Germinal center (tissue), 1 donor: ENCODE measurements at places on chromosomes 2 and 18.

GRCh38 chr2:110883406-110883805, 151.0 kb downstream of the ACOXL start:
- DNase-seq: no peak

DNA sequence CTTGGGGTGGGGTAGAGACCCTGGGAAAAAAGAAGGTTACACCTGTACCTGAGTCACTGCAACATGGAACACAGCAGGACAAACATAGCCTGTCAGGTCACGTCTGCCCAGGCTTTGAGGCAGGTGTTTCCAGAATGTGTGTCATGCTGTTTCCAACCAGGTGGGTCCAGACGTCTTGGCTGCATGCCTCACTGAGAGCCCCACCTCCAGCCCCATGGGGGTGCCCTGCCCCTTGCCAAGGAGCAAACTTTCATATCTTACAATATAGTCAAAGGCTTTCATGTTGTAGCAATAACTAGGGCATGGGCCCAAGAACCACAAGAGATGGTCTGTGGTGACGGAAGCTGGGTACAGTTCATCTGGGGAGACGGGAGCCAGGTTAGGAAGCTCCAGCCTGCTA, 499.7 kb downstream of the BCL11A start:
- DNase-seq: no peak

DNA sequence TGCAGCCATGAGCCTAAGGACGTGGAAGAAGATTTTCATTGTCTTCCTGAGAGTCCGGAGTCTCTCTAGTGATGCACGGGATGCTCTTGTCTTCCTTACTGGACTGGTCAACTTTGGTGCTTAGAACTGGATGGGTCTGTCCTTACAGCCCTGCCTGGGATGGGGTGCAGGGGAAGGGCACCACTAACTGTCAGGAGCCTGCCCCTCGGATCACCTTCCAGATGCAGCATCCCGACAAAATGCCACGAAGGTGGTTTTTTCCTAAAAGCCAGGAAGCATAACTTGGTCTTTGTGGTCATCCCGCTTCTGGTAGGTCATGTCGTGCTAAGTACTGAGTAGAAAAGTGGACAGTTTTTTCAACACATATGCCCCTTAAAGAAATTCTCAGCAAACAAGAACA, 207.4 kb upstream of the TWIST2 start:
- no peak for DNase-seq

- DNase-seq: no peak
Observed at GRCh38 chr2:62266433-62267038, 70.6 kb downstream of the B3GNT2 start.

DNA sequence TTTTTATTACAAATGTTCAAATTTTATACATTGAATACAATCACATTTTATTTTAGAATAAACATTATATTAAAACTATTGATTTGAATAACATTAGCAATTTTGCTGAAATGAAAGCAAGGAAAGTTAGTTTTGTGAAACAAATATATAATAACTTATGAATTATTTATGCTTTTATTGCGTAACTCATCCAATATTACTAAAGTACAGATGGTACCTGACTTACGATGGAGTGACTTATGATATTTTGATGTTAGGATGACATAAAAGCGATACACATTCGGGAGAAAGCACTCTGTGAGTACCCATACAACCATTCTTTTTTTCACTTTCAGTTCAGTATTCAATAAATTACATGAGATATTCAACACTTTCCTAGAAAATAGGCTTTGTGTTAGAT, 26.5 kb downstream of the GPR39 start:
- no peak for DNase-seq

DNA sequence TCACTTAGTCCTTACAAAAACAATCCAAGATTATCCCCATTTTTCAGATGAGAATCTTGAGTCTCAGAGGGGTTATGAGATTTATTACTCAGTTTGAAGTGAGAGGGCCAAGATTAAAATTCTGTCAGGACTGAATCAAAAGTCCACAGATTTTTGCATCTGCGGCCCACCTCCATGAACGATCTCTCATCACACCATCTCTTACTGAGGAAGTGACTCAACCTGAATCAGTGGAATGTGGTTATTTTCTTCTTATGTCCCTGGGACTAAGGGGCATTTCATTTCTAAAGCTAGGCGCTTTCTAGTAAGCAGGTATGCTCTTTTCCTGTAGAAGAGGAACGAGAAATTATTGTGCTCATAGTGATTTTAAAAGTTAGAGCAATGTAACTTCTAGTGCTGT, 360.3 kb upstream of the SPHKAP start:
- DNase-seq: no peak

DNA sequence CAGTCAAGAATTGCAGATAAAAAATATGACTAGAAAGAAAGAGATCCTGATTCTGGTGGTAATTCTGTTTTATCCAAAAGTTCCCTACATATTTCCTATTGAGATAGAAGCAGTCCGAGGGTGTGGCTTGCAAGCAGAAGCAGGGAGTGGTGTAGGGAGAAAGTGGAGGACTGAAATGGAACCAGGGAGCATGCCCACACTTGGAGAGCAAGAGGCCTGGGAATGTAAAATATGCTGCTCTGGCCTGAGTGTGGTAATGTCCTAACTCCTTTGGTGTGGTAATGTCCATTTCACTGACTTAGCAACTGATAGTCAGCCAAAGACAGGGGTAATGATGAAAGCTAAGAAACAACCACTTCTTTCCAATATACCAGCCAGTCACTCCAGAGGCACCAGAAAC, 30.1 kb upstream of the FMNL2 start:
- no peak for DNase-seq

- DNase-seq: no peak
Observed at GRCh38 chr18:79554945-79555645, 124.5 kb upstream of the CTDP1 start.

DNA sequence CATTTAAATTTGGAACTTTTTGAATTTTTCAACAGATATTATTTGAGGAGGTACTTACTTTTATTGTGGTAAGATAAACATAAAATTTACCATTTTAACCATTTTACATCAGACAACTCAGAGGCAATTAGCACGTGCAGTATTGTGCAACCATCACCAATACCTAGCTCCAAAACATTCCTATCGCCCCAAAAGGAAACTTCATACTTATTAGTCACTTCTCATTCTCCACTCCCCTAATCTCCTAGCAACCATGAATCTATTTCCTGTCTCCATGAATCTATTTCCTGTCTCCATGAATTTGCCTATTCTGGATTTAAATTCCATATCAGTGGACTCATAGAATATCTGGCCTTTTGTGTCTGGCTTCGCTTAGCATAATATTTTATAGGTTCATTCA, 69.9 kb upstream of the FAM136A start:
- DNase-seq: no peak

- no peak for DNase-seq
Observed at GRCh38 chr2:70566906-70567305, 13.3 kb upstream of the TGFA start.

- no peak for DNase-seq
Observed at GRCh38 chr18:74183130-74183529, 34.8 kb downstream of the TIMM21 start.

DNA sequence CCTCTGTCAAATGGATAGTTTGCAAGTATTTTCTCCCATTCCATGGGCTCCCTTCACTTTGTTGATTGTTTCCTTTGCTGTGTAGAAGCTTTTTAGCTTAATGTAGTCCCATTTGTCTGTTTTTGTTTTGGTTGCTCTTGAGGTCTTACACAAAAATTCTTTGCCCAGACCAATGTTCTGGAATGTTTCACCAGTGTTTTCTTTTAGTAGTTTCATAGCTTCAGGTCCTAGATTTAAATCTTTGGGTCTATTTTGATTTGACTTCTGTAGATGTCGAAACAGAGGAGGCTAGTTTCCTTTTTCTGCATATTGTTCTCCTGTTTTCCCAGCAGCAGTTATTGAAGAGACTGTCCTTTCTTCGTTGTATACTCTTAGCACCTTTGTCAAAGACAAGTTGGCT, 351.6 kb downstream of the PTPRM start:
- DNase-seq: no peak

- DNase-seq: no peak
Observed at GRCh38 chr2:233980955-233981561, 63.9 kb downstream of the TRPM8 start.

GRCh38 chr2:169046440-169047151, 15.5 kb upstream of the ABCB11 start:
- no peak for DNase-seq

- DNase-seq: no peak
Observed at GRCh38 chr2:64972876-64973275, 16.3 kb upstream of the SLC1A4 start.

- DNase-seq: no peak
Observed at GRCh38 chr18:26502823-26503222, 45.5 kb downstream of the KCTD1 start.

DNA sequence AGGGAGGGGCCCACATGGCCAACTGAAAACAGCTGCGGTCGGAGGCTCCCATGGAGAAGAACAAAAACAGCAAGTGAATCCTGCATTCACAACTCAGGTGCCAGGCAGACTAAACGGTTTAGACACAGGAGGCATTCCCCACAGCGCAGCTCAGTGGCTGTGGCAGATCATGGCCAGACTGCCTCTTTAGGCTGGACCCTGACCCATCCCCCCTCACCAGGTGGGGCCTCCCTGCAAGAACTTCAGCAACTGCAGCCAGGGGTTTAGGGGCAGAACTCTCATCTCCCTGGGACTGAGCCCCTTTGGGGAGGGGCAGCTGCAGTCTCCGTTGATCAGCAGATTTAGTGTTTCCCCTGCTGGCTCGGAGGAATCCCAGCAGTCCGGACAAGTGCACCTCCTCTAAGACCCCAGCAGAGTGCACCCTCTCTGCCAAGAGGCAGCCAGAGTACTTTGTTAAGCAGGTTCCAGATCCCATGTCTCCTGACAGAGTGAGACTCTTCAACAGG, 346.7 kb downstream of the SS18 start:
- no peak for DNase-seq

DNA sequence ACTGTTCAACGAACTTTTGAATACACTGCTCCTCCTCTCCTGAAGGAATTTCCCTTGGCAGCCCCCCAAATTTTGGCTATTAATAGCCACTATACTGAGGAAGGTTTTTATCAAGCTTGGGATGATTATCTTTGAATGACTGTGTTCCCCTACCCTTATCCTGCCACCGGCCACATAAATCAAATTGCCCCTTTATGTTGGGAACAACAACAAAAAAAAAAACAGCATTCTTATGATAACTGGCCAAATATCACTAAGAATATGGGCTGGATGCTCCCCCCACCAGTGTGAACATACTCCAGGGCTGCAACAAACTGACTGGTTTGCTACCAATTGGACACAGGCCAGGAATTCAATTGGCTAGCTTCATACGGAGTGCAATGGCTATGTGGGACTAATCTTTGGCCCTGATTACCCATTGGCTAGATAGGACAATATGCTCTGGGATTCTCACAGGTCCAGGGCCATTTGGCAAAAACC, 20.6 kb downstream of the DUSP11 start:
- DNase-seq: no peak

- DNase-seq: no peak
Observed at GRCh38 chr18:21820811-21821143, 80.2 kb downstream of the MIB1 start.

DNA sequence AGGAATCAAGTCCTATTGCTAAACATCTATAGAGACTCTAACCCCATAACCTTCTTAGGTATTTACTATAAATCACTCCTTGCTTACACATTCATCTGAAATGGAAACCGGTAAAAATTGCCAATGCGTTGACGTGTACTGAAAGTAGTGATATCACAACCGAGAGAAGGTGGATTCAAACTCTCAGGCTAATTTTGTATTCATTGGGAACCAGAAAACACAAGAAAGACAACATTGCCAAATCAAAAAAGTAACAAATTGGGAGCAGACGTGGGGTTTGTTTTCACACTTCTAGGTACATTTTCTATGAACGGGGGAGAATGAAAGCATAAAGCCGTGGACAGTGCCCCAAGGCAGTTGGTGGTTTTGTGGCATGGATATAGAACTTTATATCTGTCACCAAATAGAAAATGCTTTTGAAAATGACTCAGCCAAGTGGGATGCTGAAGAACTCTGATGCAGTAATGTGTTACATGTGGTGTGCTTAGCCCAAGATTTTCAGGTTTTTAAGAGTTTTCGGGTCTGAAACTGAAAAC, 155.1 kb upstream of the RASGRP3 start:
- no peak for DNase-seq

- DNase-seq: no peak
Observed at GRCh38 chr2:16031058-16031847, 90.9 kb downstream of the MYCN start.

- DNase-seq: no peak
Observed at GRCh38 chr2:238897911-238898311, 50.0 kb downstream of the TWIST2 start.
